ENCODE measurements at places on chromosomes 1 and 21.

DNA sequence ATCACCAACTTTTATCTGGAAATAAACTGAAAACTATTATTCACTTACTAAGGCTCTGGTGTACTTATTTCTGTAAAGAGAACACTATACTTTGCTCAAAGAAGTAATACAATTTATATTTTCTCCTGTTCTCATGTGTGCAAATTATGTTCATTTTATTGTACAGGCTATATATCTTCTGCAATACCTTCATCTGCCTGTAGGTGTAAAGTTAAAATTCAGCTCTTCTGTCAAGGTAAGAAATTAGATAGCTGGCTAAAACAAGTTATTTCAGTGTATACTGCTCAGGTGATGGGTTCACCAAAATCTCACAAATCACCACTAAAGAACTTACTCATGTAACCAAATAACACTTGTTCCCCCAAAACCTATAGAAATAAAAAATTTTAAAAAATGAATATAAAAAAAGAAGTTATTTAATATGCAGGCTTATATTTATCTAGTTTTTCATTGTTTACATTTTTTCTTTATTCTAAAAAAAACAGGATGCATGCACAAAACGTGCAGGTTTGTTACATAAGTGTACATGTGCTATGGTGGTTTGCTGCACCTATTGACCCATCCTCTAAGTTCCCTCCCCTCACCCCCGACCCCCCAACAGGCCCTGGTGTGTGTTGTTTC is 81.5 kb downstream of the PTGER3 start:
- no peak for DNase-seq

GRCh38 chr1:212721388-212722247 is 22.0 kb upstream of the BATF3 start:
- DNase-seq = no peak

DNA sequence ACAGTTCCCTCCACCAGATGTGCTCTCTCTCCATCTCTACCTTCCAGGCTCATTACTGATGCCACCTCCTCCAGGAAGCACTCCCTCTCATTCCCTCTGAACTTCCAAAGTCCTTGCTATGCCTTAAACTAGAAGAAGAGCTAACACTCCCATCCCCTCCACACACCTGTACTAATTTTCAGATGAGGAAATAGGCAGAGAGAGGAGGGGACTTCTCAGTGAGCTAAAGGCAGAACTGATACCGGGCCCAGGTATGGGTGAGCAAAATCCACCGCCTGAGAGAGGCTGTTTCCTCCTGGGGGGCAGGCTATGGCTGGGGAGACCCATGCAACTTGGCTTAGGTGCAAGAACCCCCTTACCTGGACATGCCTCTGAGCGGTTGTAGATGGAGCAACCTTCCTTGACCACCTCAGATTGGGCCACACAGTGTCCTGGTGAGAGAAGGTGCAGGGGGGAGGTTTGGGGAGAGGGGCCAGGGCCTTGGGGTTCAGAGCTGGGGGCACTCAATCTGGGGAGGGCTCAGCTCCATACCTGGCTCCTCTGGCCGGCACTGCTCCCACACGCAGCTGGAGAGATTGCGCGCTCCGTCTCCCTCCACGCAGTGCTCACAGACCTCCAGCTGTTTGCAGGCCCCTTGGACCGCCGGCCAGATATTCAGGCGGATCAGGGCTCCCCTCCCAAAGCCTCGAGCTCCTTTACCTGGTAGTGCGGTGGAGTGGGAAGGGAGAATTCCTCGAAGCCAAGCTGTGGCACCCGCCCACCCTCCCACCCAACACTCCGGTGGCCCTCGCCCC is 967 bp downstream of the CD164L2 start:
- no peak for DNase-seq

GRCh38 chr1:229870381-229870780 is 196.7 kb upstream of the GALNT2 start:
- no peak for DNase-seq

DNA sequence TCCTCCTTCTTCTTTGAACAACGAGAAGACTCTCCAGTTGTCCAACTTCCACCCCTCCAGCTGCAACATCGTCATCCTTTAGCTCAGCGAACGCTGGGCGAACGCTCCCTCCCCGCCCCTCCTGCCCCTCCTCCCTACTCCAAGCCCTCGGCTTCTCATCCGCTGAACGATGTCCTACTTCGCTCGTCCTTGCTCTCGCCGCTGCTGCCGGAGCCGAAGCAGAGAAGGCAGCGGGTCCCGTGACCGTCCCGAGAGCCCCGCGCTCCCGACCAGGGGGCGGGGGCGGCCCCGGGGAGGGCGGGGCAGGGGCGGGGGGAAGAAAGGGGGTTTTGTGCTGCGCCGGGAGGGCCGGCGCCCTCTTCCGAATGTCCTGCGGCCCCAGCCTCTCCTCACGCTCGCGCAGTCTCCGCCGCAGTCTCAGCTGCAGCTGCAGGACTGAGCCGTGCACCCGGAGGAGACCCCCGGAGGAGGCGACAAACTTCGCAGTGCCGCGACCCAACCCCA is at the start of gene BCAN:
Gene BCAN (plus strand): TSS at position 357 of the 504 bp plus-strand sequence. CDS start 3,938 bp downstream, outside the sequence.
- DNase-seq = no peak

DNA sequence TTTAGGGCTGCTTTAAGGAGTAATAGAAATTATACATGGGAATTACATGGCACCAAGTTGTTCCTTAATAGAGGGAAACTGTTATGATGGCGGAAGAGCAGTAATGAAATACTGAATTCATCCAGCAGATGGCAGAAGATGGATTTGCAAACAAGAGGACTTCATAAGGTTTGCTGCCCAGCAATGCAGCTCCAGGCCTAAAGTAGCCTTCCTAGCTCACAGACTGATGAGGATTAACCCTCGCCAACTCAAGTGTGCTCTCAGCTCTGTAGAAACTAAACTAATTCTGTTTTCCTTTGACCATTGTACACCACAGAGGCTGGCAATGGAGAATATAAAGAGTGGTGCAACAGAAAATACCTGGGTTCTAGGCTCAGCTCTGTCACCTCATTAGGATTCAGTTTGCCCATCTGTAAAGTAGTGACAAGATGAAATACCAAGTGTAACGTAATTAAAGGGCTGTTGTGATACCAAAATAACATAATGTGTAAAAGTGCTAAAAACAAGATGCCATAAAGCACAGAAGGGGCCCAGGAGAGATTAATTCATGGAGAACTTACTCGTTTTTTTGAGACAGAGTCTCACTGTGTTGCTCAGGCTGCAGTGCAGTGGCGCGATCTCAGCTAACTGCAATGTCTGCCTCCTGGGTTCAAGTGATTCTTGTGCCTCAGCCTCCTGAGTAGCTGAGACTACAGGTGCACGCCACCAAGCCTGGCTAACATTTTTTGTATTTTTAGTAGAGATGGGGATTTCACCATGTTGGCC is 102.4 kb upstream of the SERBP1 start:
- DNase-seq = no peak
